ENCODE measurements at places on chromosomes 2 and 18. TPM values are rescaled to one million over a fixed set of nuclear protein-coding genes. Genes with fewer than 3 reads are reported as not detected.

DNA sequence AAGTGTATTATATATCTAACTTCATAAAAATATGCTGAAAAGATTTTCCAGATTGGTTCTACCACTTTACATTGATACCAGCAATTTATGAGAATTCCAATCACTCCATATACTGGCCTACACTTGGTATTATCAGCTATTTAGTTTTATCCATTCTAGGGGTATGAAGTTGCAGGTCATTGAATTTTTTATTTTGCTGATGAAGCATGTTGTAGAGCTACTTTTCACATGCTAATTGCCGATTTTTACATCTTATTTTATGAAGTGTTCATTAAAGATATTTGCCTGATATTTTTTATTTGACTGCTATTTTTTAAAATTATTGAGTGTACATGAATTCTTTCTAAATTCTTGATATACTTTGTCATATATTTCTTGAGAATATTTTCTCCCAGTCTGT, 542.1 kb downstream of the ADCYAP1 start:
- no peak for DNase-seq
- H3K27me3 ChIP-seq: no peaks in the 10 kb centered on the region
- no peak overlapping the region for H3K4me3 ChIP-seq
- H3K27ac ChIP-seq: no peak overlapping the region
- H3K36me3 ChIP-seq: no peaks in the 10 kb centered on the region

GRCh38 chr2:26591619-26592505, 49.3 kb downstream of the CIB4 start:
- H3K27ac ChIP-seq: no peak overlapping the region
- DNase-seq: no peak
- H3K4me3 ChIP-seq: no peak overlapping the region
- no peaks in the 10 kb centered on the region for H3K4me1 ChIP-seq

- H3K27me3 ChIP-seq: no peaks in the 10 kb centered on the region
- no peaks in the 10 kb centered on the region for H3K36me3 ChIP-seq
Observed at GRCh38 chr18:28485918-28486317, 309.0 kb upstream of the CDH2 start.

DNA sequence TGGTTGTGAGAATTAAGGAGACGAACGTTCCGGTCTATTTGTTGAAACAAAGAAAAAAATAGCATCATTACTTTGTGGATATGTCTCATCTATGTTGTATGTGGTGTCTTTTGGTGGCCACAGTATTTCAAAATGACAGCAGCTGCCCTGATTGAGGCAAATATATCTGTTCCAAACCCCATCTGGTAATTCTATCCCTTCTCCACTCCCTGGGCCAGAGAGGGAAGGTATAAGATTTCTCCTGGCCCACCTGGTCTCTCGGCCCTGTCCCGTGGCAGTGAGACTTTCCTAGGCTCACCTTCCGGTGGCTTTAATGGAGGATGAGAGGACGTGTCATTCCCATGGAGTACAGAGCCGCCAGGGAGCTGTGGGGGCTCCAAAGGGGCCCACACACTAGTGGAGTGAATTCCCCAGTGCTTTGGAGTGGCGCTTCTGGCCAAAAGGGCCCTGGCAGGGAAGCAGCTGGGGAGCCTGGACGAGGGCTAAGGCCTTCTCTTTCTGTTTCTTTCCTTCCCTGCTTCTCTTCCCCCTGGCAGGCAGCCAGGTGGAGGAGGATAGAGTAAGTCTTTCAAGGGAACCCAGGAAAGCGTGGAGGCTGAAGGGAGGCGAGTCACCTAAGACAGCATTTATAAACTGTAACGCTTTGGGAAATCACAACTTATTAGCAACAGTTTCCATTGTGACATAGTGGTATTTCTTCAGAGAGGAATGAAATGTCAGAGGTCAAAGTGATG, 5.6 kb downstream of the FOSL2 start:
- H3K4me3 ChIP-seq: no peak overlapping the region
- H3K27ac ChIP-seq: peak overlapping the region; percentile 43
- peaks cover 21% of the 10 kb centered on the region for H3K36me3 ChIP-seq
- no peaks in the 10 kb centered on the region for H3K27me3 ChIP-seq
- DNase-seq: no peak
- peaks cover 20% of the 10 kb centered on the region for H3K4me1 ChIP-seq

Gene REG1A
- not detected for total RNA-seq

Gene CCT4
- 101 TPM for total RNA-seq

All from lung (tissue), 17 donors.